ENCODE measurements at places on chromosomes 5 and 9. TPM values are rescaled to one million over a fixed set of nuclear protein-coding genes. Genes with fewer than 3 reads are reported as not detected.

The DBH gene
- total RNA-seq, result not detected

The RORB gene
- total RNA-seq, result not detected

The AQP3 gene
- total RNA-seq, result 0.89 TPM

The SHC3 gene
- total RNA-seq, result 0.02 TPM

The IRX4 gene
- 41.2 TPM for total RNA-seq

The CD14 gene
- 2.2 TPM for total RNA-seq

The ST8SIA4 gene
- 0.54 TPM for total RNA-seq

The TRPM6 gene
- total RNA-seq, result not detected

The BSPRY gene
- 0.17 TPM for total RNA-seq

The SEMA5A gene
- 1.2 TPM for total RNA-seq

The GFPT2 gene
- total RNA-seq, result 15.7 TPM

The CAST gene
- 351 TPM for total RNA-seq

All from MCF 10A (cell line).